ENCODE measurements at places on chromosomes 4 and X.

GRCh38 chr4:164617426-164617825, 136.5 kb upstream of the SMIM31 start:
- no peak for DNase-seq

DNA sequence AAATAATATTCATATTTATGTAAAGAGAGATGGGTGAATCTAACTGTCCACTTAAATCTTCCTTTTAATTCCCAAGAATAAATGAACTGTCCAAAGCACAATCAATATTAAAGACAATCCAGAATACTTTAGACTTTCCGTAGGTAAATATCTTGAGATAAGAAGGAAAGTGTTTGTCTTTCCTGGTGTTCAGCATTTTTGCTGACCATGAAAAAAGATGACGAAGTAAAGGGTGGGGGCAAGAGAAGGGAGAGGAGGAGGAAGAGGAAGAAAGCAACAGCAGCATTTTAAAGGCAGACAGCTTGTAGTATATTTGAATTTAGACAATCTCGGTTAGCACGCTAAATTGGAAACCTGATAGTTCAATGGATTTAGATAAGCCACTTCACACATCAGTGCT, 498.2 kb downstream of the KCNIP4 start:
- DNase-seq: no peak

- no peak for DNase-seq
Observed at GRCh38 chrX:115560211-115560977, 580 bp upstream of the PLS3 start.

DNA sequence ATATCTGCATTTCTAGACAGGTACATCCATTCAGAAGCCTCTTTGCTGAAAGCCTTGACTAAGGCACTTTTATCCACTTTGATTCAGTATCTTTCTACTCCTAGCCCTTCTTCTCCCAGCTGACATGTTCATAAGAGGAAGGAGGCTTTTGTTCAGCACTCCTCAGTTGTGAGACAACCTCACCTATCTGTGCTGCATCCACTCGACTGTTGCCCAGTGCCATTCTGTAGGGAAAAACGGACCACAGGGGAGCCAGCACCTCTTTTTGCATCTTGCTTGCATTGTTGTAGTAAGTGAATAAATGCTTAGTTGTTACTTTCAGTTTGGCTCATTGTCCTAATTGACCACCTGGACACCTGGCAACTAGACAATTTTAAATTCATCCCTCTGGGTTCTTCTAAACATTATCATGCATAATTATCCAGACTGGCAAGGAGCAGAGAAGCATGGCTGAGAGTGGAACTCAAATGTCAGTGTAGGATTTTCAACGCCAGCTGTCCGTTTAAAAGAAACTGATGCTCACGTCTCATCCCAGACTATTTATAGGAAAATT, 83.8 kb upstream of the BOD1L1 start:
- no peak for DNase-seq

DNA sequence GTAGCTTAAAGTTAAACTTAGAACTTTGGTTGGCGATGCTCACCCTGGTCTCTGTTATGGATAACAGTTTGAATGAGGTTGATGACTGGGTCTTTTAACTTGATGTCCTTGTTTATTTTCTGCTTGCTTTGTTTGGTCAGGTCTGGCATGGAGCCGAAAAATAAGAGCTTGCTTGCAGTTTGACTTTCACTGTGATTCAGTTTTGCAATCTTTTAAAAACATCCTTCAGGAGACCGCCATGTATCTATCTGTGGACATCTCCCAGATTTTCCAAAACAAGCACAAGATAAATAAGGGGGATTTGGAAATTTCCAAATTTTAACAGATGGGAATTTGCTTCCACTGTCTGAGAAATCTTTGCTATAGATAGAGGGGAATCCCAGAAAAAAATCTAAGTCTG, 246.7 kb downstream of the PALLD start:
- no peak for DNase-seq

DNA sequence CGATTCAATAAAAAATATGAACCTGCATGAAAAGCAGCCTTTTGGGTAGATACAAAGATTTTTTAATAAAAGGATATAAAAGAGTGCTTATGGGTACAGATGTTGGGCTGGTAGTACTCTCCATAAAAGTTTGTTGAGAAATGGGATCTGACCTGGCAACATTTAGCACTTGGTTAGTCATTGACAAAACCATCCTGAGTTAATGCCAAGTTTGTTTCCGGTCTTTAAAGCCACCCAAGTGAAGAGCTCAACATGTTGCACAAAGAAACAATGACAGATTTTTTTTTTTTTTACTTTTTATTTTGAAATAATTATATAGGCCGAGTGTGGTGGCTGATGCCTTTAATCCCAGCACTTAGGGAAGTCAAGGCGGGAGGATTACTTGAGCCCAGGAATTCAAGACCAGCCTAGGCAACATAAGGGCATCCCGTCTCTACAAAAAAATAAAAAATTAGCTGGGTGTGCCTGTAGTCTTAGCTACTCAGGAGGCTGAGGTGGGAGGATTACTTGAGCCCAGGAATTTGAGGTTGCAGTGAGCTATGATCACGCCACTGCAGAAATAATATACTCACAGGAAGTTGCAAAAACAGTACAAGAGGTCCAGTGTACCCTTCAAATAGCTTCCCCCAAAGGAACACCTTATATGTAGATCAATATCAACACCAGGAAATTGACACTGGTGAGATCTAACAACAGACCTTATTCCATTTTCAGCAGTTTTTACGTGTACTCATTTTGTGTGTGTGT, 16.6 kb downstream of the CHST7 start:
- no peak for DNase-seq

GRCh38 chr4:87579478-87579877, 28.9 kb upstream of the DSPP start:
- no peak for DNase-seq

DNA sequence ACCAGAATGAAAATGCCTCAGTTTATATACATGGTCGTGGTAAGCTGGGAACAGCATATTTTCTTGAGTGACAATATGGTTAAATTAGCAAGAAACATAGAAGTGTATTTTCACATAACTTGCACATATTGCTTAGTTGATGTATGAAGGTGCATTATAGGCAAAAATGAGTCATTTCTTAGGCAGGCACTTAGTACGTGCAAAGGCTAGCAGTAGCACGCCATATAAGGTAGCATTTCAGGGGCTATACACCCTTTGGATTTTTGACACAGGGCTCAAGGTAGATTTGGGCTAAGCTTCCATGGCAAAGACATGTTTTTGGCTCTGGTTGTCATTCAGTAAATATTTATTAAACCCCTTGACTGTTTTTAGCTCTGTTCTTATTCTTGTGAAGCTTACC, 33.1 kb downstream of the PCDH7 start:
- no peak for DNase-seq

GRCh38 chr4:4501679-4502078, 40.2 kb downstream of the STX18 start:
- DNase-seq: no peak

DNA sequence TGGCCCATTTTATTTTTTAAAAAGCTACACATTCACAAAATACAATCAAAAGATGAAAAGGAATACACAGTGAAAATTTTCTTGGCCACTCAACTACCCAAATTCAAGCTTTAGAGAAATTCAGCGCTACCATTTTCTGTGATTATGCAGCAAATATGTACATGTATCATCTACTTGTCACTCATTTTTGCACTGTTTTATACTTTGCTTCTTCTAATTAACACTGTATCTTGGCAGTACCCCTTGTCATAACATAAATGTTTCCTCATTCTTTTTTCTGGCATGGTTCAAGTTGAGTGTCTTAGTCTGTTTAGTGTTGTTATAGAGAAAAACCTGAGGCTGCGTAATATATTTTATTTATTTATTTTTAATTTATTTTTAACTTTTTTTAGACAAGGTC, 15.7 kb upstream of the PPID start:
- no peak for DNase-seq

DNA sequence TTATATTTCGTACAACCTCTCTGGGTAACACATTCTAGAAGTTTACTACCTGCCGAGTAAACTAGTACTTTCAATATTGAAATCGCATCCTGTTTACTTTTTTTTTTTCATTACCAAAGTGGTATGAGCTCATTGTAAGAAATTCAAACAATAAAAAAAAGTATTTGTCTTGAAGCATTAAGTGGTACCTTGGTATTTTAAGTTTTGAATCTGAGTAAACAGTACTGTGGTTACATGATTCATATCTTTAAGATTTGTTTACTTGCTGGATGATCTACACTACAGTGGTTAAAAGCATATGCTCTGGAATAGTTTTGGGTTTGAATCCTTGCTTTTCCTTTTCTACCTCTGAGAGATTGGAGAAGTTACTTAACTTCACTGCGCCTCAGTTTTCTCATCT, 3.8 kb upstream of the MMGT1 start:
- no peak for DNase-seq

- DNase-seq: no peak
Observed at GRCh38 chr4:173415885-173416653, 17.2 kb upstream of the SCRG1 start.

- DNase-seq: no peak
Observed at GRCh38 chr4:98572697-98573096, 85.7 kb downstream of the TSPAN5 start.

- DNase-seq: no peak
Observed at GRCh38 chr4:53959343-53960120, 104.9 kb downstream of the CHIC2 start.
